ENCODE measurements at places on chromosomes 3 and 15.

DNA sequence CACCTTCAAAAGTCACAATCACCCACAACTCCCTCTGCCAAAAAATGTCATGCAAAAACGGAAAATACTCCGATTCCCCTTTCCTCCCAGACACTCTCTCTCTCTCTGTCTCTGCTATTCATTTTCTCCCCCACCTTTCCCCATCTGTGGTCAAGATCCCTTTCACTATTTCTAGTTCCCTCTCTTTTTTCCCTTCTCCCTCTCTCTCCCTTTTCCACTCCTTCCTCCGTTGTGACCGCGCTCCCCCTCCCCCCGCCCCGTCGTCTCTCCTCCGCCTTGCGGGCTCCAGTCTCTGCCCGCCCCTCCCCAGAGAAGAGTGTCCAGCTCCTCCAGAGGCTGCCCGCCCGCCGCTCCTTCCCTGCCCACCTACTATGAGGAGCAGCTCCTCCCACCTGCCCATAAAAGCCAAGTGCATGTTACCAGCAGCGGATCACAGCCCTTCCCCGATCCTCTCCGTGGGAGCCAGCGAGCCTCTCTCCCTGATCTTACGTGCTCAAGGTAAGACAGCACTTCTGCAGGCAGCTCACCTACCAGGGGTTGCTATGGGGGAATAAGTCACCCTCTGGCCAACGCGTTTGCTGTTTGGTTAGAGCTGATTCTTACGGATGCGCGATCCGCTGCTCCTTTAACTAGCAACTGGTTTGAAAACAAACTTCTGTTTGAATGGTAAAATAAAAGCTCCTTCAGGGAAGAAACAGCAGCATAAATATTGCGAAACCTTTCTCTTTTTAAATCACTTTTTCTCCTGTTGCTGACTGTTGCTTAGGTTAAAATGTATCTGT lies at the start of gene COL8A1:
COL8A1 (plus strand) TSS at position 428 of the 782 bp plus-strand sequence. CDS start 152,089 bp downstream, outside the sequence.
- DNase-seq, result peak; percentile 11

GRCh38 chr15:56325186-56325585 lies 40.0 kb upstream of the TEX9 start:
- no peak for DNase-seq

GRCh38 chr3:58955308-58955707 lies 94.5 kb downstream of the CFAP20DC start:
- DNase-seq, result no peak

DNA sequence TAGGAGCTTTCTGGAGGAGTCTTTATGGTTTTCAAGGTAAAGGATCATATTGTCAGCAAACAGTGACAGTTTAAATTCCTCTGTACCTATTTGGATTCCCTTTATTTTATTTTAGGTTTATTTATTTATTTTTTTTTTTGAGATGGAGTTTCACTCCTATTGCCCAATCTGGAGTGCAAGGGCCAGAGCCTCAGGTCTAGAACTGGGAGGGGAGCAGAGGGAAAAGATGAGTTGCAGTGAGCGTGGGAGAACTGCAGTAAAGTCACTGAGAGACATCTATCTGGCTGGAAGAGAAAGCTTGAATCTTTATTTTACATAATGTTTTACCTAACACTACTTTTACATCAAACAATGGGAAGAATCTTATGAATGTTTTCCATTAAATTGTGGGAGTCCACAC lies 49.5 kb upstream of the GK5 start:
- DNase-seq, result no peak

GRCh38 chr3:147383617-147384016 lies 22.7 kb downstream of the ZIC4 start:
- no peak for DNase-seq

- DNase-seq, result no peak
Observed at GRCh38 chr3:141690431-141691072, 47.5 kb upstream of the RNF7 start.

DNA sequence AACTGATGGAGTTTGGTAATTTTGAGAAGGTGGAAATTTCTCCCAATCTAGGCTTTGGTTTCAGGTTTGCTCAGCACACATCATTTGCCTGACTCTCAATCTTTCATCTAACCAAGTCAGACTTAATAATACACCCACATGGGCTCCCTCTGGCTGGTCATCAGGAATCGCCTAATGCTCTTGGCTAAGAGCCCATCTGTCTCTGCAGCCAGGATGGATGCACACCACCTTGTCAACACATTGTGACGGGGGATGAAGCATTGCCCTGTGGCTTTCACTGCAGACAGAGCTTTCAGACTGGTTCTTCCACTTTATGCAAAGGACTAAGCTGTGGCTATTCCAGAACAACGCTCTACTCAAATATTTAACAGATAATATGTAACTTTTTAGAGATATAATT lies 3.0 kb upstream of the HDGFL3 start:
- DNase-seq, result peak; percentile 60
